ENCODE measurements at places on chromosomes 1 and 21.

DNA sequence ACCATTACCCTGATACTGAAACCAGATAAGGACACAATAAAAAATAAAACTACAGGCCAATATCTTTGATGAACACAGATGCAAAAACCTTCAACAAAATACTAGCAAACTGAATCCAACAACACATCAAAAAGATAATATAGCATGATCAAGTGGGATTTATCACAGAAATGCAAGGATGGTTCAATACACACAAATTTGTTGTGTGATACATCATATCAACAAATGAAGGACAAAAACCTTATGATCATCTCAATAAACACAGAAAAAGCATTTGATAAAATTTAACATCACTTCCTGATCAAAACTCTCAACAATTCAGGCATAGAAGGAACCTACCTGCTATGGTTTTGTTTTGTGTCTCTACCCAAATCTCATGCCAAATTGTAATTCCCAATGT is 74.3 kb upstream of the VANGL1 start:
- no peak for DNase-seq

DNA sequence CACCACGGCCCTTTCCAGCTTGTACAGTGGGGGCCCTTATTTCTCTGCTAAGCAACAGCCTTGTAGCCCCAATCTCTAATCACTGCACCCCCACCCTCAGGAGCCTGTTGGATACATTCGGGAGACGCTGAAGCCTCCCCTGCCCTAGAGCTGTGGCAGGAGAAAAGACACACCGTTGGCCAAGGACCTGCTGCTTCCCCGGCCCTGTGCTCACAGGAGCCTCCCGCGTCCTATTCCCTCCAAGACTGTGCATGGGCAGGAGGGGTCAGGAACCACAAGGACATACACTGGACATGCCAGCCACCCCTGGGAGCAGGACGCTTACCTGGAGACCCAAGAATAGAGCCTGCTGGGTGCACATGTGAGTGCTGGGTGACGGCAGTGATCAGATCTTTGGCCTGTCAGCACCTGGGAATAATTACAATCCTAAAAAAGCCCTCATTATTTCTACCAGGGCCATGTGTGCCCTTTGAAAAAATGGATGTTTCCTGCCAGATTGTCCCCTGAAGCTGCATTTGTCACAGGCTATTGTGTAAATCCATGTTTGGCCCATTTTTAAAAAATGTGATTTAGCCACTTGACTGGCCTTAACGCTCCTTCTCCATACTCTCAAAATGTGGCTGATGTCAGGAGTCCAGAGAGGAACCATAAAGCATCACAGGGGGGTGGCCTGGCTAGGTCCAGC is 590.6 kb downstream of the MATN1 start:
- DNase-seq, result no peak

GRCh38 chr1:205703072-205703471 is 22.8 kb upstream of the SLC45A3 start:
- peak; percentile 7 for DNase-seq

GRCh38 chr1:89640440-89640839 is 7.5 kb downstream of the LRRC8C start:
- DNase-seq, result no peak

DNA sequence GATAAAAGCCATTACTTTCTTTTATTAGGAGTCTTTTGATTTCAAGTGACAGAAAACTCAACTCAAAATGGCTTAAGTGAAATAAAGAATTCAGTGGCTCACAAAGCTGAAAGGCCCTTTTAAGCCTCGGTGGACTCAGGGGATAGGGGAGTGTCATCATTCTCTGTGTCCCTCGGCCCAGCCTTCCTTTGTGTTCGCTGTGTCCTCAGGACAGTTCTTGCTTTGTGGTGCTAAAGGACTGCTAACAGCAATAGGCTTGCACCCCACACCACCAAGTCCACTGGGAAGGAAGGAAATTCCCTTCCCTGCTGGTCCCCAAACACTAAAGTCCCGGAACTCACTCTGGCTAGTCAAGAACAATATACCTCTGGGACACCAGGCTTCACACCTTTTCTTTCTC is 129.2 kb downstream of the NTPCR start:
- DNase-seq, result no peak

GRCh38 chr21:25708467-25709065 is 26.1 kb downstream of the ATP5PF start:
- no peak for DNase-seq

DNA sequence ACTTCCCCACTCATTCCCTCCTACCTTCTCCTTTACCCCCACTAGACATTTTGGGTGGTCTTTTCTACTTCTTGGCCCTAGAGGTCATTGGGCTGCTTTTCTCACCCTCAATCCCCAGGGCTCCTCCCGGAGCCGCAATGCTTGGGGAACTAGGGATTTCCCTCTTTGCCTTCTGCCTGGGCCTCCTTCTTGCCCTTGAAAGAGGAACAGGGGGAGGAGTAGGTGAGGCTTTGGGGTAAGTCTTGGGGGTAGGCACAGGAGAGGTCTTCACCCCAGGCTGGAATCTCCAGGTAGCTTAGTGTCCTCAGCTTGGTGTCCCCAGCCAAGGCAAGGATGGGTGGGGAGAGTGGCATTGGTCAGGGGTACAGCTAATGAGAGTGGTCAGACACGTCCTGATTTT is 56.2 kb upstream of the EPS8L3 start:
- DNase-seq, result no peak

All from NCI-H1930 (cell line).